ENCODE measurements at places on chromosomes 13 and 19.
A peak's percentile ranks its signal among the peaks of the same experiment; 100 is the strongest.

DNA sequence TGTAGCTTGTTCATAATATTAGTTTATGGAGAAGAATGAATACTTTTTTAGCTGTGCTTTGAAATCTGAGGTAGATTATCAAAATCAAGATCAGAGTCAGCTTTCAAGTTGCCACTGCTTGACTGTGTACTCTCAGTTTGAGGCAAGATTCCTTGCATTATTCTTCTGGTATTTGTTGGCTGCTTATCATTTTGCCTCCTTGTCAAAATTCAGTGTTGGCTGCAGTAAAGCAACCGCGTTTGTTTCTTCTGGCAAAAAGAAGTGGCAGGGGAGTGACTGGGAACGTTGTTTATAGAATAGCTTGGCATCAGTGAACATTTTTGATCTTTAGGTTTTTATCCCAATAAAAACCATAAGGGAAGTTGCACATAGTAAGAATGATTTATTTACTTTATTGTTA is 419.3 kb upstream of the GPC6 start:
- no peak for DNase-seq

GRCh38 chr13:33111414-33112110 is 95.3 kb downstream of the KL start:
- DNase-seq = no peak

- DNase-seq = no peak
Observed at GRCh38 chr19:18434411-18435175, 3.3 kb downstream of the ISYNA1 start.

DNA sequence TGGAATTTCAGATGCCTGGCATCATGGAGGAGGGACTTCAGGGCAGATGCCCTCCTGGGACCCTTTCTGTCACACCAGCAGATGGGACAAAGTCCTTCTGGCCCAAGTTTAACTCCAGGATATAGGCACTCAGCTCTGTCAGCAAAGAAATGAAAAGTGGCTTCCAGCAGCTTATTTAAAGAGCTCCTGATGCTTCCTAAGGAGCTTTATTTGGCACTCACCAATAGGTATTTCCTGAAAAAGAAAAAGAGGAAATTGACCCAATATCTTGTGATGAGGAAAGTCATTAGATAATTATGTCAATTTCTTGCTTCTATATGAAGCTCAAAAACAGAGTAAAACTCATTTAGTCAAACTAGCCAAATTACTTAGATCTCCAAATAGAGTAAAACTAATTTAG is 224.6 kb downstream of the RAP2A start:
- DNase-seq = no peak

GRCh38 chr19:10061717-10062310 is 24.3 kb upstream of the SHFL start:
- no peak for DNase-seq

- DNase-seq = no peak
Observed at GRCh38 chr19:6060600-6061375, 49.5 kb downstream of the RFX2 start.

GRCh38 chr19:14006766-14007562 is 844 bp upstream of the RFX1 start:
- no peak for DNase-seq

- DNase-seq = no peak
Observed at GRCh38 chr19:10078329-10078728, 7.8 kb upstream of the SHFL start.

GRCh38 chr19:48713041-48713863 is 6.3 kb downstream of the MAMSTR start:
- no peak for DNase-seq

DNA sequence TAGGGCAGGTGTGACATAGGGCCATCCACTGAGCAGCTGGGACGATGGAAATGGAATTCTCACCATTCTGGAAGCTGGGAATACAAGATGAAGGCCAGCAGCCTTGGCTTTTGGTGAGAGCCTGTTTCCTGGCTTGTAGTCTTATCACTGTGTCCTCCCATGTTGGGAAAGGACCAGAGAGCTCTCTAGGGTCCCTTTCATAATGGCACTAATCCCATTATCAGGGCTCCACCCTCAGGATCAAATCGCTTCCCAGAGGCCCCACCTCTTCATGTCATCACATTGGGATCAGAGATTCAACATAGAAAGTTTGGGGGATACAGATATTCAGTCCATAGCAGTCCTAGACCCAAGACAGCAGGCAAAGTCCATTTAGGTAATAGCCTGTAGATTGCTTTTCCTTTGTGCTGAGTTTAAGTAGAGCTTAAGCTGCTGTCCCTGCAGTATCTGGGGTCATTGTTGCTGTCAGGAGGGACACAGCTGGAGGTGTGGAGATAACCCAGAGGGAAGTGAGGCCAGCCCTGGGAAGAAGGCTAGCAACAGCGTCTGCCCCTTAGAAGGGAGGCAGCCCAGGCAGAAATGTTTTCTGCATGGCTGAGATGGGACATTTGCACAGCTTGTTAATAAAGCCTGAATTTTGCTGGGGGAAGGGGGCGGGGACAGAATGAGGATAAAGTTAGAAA is 136.5 kb upstream of the GPR12 start:
- no peak for DNase-seq

GRCh38 chr13:29546662-29547061 is 48.8 kb downstream of the SLC7A1 start:
- no peak for DNase-seq

GRCh38 chr19:13718733-13719132 is 45.6 kb upstream of the MRI1 start:
- DNase-seq = peak; percentile 77

- no peak for DNase-seq
Observed at GRCh38 chr19:11949201-11949600, 15.6 kb upstream of the ZNF763 start.

- no peak for DNase-seq
Observed at GRCh38 chr13:46172531-46172991, 9.4 kb downstream of the LCP1 start.

- no peak for DNase-seq
Observed at GRCh38 chr19:7932276-7932929, 6.5 kb upstream of the CTXN1 start.

DNA sequence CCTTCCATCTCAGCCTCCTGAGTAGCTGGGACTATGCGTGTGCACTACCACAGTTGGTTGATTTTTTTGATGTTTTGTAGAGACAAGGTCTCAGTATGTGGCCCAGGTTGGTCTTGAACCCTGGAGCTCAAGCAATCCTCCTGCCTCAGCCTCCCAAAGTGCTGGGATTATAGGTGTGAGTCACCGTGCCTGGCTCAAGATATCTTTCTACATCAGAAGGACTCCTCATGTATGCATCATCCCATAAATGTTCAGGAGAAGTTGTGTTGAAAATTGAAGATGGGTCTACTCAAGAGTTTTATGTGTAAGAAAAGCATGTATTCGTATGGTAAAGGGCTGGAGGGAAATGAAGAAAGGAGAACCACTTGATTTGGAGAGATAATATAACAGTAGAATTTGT is 71.8 kb upstream of the STK24 start:
- DNase-seq = no peak

GRCh38 chr13:23567906-23568460 is 2.2 kb upstream of the TNFRSF19 start:
- DNase-seq = no peak

GRCh38 chr13:40340368-40341095 is 325.9 kb downstream of the FOXO1 start:
- DNase-seq = peak; percentile 57

- DNase-seq = no peak
Observed at GRCh38 chr19:58024661-58025060, 9.2 kb upstream of the ZSCAN1 start.

DNA sequence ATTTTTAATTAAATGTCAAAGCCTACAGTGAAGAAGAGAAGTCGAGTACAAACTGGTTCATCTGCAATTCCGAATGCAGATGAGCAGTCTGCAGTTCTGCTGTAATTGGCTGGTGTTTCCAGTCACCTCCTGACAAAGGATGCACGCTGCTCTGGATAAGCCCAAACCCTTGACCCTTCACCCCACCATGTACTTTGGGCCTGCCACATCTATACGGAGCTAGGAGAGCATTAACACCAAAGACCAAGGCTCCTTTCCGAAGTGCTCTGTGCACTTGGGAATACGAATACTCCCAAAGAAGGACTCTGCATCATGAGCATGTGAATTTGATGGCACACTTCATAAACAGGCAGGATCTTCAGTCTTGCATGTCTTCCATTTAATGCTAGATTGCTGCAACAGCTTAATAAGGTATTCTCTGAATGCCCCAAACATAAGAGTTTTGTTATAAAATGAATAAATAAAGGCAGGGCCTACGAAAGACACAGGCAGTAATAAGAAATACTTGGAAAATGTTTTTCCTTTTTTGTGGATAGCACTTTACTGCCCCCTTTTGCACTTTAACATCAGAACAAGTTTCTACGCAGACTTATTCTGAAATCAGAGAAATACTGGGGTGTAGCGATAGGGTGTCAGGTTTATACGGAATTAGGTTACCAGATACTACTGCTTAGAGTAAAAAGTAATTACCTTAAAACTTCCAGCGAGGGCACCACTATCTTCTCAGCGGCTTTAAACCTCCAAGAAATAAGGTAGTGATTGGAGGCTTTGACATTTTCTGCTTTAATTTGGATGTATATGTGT is 15.0 kb downstream of the EFNB2 start:
- no peak for DNase-seq

DNA sequence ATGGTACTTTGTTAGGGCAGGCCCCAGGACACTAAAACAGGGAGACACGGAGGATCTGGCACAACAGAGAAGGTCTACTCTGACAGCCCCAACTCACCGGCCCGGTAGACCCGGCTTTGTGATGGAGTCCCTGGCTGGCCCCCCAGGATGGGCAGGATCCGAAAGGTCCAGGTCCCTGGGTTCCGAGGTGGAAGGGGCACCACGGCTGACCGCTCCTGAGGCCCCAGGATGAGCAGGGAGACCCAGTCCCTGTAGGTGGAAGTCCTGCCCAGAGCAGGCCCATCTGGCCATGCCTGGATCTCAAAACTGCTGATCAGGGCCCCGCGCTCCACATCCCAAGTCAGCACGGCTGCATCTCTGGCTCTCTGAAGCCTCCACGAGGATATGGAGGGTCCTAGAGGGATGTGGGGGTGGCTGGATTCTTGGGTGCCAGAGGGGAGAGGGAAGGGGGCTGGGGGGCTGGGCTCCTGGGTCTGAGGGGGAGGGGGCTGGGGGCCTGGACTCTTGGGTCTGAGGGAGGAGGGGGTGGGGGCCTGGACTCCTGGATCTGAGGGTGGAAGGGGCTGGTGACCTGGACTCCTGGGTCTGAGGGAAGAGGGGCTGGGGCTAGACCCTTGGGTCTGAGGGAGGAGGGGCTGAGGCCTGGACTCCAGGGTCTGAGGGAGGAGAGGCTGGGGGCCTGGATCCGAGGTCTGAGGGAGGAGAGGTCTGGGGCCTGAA is 4.6 kb downstream of the VSIG10L start:
- DNase-seq = no peak

DNA sequence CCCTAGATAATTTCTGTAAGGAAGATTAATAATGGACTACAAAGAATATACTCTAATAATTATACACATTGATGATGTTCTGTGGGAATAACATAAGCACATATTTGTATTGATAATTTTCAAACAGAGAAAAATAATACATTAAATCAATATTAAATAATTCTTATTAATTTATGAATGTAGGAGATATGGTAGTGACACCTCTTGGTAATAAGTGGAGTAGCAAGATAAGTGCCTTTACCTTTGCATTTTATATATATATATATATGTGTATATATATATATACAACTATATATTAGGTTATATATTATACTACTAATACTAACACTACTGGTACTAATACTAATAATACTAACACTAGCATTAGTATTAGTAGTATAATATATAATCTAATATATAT is 905.8 kb downstream of the SLITRK1 start:
- no peak for DNase-seq

- no peak for DNase-seq
Observed at GRCh38 chr19:52028780-52029123, 573 bp upstream of the ZNF614 start.

- peak; percentile 36 for DNase-seq
Observed at GRCh38 chr13:94617389-94618000, 15.8 kb downstream of the GPR180 start.

DNA sequence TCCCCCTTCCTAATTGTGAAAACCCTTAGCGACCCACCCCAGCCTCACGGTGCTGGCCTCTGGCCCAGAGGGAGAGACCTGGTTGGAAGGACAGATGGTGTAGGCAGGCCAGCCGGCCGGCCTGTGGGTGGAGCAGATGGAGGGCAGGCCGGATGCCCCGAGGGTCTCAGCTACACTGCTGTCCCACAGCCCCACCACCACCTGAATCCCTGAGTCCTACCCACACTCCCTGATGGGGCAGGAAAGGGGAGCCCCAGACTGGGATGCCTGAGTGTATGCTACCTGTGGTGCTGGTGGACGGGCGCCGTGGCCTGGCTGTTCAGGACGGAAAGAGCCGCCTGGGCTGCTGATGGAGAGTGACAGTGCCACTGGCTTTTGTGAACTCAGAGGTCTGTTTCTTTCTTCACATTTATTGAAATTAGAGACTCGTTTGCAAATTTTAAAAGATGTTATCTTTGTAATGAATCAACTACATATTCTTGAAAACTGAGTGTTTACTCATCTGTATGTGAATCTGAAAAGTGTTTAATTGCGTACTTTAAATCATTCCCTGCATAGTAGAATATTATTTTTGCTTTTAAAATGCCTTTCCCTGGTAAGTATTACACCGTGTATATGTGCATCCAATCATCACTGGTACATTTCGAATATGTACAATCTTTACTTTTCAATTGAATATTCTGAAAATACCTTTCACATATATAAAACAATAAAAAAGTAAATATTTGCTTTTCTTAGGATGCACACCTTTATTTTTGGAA is 35.7 kb downstream of the TFDP1 start:
- DNase-seq = no peak

DNA sequence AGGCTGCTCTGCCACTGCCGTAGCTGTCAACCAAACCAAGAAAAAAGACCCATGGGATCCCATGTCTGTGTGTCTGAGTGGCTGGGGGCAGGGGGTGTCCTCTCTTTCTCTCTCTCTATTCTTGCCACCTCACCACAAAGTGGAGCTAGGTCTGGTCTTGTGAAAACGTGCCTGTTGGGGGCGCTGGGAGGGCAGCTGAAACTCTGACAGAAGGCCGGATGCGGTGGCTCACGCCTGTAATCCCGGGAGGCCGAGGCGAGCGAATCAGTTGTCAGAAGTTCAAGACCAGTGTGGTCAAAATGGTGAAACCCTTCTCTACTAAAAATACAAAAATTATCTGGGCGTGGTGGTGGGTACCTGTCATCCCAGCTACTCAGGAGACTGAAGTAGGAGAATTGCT is 29.2 kb downstream of the ZNF146 start:
- DNase-seq = no peak

DNA sequence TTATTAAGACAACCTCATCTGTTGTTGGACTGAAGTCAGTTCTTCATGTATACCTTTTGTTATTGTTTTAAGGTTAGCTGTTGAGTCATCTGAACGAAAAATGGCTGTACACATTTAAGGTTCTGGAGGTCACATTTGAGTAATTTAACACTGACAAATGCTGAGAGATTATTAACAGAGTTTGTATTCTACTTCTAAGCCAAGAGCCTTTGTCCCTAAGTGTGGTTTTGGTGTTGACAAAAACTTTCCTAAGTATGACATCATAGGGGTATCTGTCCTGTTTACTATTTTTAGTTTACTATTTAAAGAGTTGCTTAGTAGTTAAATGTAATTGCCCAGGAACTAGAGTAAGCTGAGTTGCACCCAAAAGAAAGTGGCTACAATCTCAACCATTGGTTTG is 71.9 kb downstream of the CDK8 start:
- DNase-seq = no peak

- no peak for DNase-seq
Observed at GRCh38 chr13:43239275-43239840, 216.0 kb downstream of the DNAJC15 start.

- DNase-seq = peak; percentile 79
Observed at GRCh38 chr19:47839913-47840312, 18.2 kb downstream of the CRX start.
